Endothelial cell of umbilical vein (primary cell): ENCODE measurements at places on chromosomes 13 and 19. TPM values are rescaled to one million over a fixed set of nuclear protein-coding genes. Genes with fewer than 3 reads are reported as not detected.

ZNF101 gene
- 10.6 and 12.8 TPM in 2 replicates for total RNA-seq

SYNE4 gene
- 0.62 and 1.3 TPM in 2 replicates for total RNA-seq

C1QTNF9 gene
- total RNA-seq, result not detected in 2 replicates

NCAN gene
- not detected in 2 replicates for total RNA-seq

KASH5 gene
- total RNA-seq, result not detected in 2 replicates

ZNF888 gene
- total RNA-seq, result 2.9 and 3.9 TPM in 2 replicates

FOXO1 gene
- 47.6 and 48.5 TPM in 2 replicates for total RNA-seq

ZNF486 gene
- 5.4 and 8.4 TPM in 2 replicates for total RNA-seq

GIPR gene
- not detected in 2 replicates for total RNA-seq

CPAMD8 gene
- total RNA-seq, result 2.2 and 2.9 TPM in 2 replicates

TUBA3C gene
- total RNA-seq, result not detected in 2 replicates

LYL1 gene
- total RNA-seq, result 74.4 and 91.5 TPM in 2 replicates

GJB2 gene
- not detected in 2 replicates for total RNA-seq

SAFB gene
- 96.8 and 109 TPM in 2 replicates for total RNA-seq

PEG3 gene
- 0.27 TPM in 1 of 2 replicates, not detected in the other for total RNA-seq

LIM2 gene
- total RNA-seq, result not detected in 2 replicates

IL4I1 gene
- 5.6 and 9.1 TPM in 2 replicates for total RNA-seq

CDC42EP5 gene
- 73.8 and 85.5 TPM in 2 replicates for total RNA-seq

NLRP5 gene
- not detected in 2 replicates for total RNA-seq

CGB2 gene
- not detected in 2 replicates for total RNA-seq

MIR17HG gene
- total RNA-seq, result 9.1 and 9.5 TPM in 2 replicates

NCCRP1 gene
- not detected in 2 replicates for total RNA-seq
